NCI-H187 (cell line): ENCODE measurements at places on chromosomes 11 and 22.

DNA sequence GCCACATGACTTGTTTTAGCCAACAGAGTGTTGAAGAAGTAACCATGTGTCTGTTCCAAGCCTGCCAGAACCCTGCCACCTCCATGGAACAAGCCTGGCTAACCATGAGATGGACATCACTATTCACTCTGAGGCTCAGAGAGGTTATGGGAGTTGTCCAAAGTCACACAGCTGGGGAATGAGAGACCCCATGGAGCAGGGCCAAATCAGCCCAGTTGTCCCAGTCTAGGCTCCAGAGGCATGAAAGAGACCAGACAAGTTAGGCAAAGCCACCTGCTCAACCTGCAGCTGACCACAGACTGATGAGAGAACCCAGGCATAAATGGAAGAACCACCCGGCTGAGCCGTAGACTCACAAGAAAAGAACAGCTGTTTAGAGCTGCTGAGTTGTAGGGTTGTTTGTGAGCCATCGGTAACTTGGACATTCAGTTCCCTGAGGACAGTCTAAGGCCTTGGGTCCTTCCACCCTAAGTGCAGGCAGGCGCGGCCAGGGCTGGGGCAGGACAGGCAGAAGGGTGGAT is 74.7 kb upstream of the PHF21B start:
- no peak for DNase-seq

GRCh38 chr11:99901175-99901574 is 785.9 kb upstream of the ARHGAP42 start:
- no peak for DNase-seq

- no peak for DNase-seq
Observed at GRCh38 chr11:79244241-79244772, 196.5 kb downstream of the TENM4 start.

DNA sequence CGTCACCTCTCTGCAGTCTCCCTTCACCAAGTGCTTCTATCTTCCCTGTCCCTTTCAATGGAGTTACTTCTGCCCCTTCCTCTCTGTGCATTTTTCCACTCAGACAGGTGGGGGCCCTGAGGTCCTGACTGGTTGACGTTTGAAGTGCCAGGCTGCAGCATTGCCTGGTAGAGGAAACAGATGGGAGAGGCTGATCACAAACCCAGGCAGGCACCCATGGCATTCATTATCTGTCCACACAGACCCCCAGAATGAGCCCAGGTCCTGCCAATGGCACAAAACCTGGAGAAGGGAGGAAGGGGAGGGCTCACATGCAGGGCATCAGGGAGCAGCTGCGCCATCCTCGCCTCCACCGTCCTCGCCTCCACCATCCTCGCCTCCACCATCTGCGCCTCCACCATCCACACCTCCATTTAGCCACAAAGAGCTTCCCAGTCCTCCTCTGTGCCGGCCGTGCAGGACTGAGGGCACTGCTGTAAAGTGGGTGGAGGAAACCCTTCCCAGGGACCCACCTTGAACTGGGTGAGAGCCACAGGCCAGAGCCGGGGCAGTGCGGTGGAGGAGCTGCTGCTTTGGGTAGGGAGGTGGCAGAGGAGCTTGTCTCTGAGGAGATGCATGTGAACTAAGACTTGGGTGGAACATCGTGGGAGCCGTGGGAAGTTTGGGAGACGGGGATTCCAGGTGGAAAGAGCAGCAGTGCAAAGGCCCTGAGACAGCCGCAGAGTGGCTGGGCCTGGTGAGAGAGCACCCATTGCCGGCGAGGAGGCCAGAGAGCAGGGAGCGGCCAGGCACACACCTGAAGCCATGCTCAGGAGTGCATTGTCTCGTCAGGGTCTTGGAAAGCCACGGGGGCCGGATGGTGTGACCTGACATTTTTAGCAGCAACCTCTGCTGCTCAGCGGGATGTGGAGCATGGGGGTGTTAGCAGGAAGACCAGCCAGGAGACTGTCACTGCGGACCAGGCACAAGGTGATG is 145.1 kb downstream of the TBC1D22A start:
- no peak for DNase-seq

- DNase-seq, result no peak
Observed at GRCh38 chr11:77269484-77270123, 31.9 kb downstream of the GDPD4 start.

DNA sequence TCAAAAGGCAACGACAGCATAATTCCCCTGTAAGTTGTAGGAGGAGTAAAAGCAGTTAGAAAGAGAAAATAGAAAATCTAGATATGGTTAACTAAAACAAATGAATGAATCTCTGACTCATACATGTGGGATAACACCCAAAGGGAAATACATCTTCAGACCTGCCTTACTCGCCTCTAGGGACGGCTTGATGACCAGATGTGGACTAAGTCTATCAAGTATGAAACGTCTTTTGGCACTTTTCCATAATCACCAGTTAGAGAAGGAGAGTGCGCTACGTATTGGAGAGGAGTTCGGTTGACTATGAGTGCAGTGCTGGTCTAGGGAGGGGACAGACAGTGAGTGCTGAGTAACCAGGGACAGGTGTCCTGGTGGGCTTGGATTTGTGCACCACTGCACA is 459.9 kb downstream of the OPCML start:
- no peak for DNase-seq

DNA sequence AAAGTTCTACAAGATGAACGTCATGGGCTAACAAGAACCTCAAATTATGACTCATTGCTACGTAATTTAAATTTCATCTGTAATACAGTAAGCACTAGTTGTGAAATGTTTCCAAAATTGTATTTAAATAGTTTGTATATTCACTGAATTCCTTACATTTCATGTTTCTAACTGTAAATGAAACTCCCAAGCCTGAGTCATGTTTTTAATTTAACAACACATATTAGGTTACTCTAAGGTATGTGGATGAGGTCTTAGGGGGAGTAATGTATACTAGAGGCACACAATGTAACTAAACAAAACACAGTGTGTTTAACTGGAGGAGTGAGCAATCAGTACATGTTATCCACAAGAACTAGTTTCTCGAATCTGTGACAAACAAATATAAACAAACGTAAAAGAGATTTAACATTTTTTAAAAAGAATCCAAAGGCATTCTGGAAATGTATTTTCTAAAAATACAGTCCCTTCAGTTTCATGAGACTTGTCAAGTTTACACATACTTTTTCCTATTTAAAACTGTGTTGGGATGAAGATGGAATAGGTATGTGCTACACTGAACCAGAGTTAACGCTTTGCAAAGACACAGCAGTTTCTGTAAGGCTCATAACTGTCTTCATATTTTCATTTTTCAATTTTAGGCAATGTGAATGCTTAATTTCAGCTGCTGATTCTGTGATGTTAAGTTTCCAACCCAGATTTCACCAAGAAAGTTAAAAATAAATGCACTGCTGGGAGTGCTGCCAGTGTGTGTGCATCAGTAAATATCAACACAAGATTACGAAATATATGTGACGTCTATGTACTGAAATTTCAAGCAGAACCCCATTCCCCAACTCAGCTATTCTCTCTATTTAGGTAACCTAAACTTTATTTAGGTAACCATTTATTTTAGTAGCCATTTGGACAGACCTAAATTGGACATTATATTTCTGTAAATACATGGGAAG is 52.6 kb downstream of the PITPNB start:
- no peak for DNase-seq

DNA sequence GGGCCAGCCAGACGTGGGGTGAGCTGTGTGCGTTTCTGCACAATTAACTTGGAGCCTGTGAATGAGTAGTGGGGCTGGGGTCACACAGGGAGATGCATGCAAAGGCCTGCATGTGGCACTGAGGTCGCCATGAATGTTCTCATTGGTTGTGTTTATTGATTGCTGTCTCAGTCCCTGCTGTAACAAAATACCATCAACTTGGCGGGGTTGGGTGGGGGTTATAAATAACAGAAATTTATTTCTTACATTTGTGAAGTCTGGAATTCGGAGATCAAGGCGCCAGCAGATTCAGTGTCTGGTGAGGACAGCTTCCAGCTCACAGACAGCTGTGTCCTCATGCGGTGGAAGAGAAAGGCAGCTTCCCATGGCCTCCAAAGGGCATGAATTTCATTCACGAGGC is 29.3 kb upstream of the PHF21B start:
- no peak for DNase-seq

DNA sequence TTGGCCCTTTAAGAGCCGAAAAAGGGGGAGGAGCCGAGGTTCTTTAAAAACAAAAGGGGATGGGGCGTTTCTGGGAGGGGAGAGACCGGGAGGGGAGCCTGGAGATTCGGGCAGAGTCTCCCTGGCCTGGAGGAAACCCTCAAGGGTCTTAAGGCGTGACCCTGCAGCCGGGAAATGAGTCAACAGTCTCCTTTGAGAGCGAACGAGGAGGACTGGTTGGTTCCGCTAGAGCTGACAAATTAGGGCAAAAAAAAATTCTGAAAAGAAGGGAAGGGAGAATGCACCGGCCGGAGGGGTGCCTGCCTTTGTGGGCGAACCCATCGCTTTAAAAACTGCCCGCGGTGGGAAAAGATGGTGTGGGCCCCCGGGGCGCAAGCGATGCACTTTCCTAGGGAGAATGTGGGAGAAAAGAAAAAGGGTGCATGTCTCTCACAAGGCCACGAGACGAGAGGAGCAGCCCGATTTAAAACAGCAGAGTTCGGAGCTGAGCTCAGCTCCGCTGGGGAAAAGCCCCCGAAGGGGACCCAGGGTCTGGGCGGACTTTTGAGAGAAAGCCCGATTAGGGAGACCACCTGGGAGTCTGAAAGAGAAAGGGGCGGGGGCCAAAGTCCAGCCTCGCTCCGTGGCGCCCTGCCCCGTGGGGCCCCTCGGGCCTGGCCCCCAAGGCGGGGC is 874 bp downstream of the ZFTA start:
- no peak for DNase-seq

- DNase-seq, result no peak
Observed at GRCh38 chr11:106032861-106033260, 10.8 kb upstream of the MSANTD4 start.

DNA sequence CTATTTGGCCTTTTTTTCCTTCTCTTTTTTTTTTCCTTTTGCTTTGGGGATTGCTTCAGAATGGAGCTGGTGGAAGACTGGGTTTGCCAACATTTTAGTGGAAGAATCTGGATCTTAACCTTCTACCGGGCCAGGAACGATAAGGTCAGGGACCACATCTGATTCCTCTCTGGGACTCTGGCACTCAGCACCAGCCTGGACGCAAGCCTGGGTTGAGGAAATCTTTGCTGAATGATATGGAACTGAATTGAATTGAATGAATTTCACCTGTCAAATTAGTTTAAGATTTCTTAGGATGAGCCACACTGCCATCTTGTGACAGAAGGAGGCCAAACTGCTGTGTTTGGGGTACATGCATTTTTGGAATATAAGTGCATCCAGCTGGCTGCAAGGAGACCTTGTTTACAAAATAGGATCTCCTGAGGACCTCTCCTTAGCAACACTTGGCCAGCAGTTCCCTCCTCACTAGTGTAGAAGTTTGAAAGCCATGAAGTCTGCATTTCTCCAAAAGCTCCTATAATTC is 30.4 kb downstream of the TPBGL start:
- DNase-seq, result no peak

DNA sequence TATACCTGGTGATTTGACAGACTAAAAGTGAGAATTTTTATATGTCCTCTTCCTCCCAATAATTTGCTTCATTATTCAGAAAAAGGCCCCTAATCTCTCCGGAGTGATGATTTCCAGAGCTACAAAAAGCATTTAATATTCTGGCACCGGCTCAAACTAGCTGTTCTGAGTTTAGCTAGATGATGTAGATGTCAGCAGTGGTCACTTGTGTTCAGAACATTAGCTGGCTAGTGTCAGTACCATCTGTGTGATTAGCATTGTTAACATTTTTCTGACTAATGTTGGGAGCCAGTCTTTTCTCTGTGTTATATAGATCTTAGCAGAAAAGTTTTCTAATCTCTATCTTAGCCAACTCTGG is 68.7 kb upstream of the RRM1 start:
- DNase-seq, result no peak

GRCh38 chr11:116701876-116702275 is 70.9 kb downstream of the BUD13 start:
- DNase-seq, result no peak

DNA sequence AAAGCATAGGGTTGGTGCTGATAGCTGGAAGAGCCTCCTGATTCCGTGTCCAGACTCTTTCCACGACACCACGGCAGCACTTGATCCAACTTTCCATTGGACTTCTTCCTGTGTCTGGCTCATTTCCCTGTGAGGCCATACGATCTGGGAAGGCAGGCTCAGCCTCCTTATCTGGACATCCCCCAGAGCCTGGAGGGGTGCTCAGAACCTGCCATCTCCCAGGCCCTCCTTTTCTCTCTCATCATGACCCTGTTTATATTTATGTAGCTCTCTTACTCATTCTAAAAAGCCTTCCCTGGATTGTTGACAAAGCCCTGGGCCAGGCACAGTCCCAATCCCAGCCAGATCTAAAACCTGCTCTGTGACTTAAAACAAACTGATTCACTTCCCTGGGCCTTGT is 7.8 kb upstream of the BCL9L start:
- no peak for DNase-seq

DNA sequence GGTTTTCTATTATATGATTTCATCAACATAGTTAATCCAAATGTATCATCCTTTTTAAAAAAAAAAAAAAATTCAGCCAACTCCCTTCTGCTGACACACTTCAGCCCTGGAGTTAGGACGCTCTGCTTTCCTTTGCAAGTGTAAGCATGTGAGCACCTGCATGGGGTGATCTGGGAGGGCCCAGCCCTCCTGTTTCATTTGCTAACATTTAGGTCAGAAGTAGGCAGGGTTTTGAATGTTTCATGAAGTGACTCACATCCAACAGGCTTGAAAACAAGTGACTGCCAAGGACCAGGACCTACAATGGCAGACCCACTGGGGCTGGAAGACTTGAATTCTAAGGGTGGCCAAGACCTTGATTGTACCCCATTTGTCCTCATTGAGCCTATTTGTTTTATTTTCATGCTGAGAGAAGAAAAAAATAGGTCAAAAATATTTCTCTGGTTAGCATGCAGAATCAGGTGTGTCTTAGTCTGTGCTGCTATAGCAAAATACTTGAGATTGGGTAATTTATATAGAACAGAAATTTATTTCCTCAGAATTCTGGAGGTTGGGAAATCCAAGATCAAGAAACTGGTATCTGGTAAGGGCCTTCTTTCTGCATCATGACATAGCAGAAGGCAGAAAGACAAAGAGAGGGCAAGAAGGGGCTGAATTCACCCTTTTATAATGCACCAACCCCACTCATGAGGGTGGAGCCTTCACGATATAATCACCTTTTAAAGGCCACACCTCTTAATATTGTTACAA is 137.6 kb downstream of the CD44 start:
- DNase-seq, result no peak
